ENCODE measurements at places on chromosomes 2 and 18.
A peak's percentile ranks its signal among the peaks of the same experiment; 100 is the strongest.

- peak; percentile 52 for DNase-seq
Observed at GRCh38 chr2:46876741-46877384, 38.7 kb downstream of the MCFD2 start.

DNA sequence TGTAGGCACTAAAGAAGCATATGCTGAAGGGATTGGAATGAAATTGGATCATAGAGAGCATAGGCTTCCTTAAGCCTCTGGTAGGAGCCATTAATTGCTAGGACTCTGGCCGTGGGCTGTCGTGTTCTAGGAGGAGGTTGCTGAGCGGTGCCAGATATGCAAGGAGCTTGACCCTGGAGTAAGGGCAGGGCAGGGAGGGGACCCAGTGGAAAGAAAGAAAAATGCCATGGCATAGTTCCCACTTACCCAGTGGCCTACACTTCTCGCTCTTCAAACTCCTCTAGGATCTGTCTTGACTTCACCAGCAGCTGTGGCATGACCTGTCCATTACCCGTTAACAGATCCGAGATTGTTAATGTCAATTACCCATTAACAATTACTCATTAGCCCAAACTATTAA is 53.1 kb downstream of the NEURL3 start:
- DNase-seq: no peak

DNA sequence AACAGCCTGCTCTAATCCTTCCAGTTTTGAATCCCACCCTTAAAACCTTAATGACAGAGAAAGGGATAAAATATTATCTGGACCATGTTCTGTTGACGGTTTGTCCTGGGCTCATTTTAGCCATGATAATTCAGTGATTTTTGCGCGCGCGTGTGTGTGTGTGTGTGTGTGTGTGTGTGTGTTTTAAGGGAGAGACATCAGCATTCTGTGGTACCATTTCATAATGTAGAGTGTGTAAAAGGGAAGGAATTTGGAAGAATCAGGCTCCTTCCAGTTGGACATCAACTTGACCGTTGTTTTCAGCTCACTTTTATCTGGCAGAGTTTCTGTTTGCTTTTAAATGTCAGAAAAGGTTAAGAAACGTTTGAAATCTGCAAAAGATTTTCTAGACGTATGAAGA is 535.5 kb downstream of the TNS1 start:
- no peak for DNase-seq

- DNase-seq: no peak
Observed at GRCh38 chr18:52343731-52344340, 3.8 kb downstream of the DCC start.

DNA sequence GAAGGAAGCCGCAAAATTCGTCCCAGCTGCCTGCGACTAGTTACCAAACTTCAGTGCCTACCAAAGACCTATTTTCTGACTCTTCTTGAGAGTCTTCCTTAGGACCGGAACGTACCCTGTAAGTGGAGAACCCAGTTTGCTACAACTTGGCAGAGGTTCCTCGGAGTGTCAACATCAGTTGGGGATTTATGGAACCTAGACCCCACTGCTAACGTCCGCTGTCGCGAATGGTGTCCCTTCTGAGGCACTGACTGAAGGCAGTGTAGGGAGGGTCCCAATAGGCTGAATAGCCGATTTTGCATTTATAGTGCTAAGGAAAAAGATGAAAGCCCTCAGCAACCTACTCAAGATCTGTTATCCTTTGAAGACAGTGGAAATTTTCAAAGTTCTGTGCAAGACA is 568 bp upstream of the STK17B start:
- DNase-seq: no peak

GRCh38 chr2:147603876-147604275 is 241.0 kb upstream of the ACVR2A start:
- no peak for DNase-seq

DNA sequence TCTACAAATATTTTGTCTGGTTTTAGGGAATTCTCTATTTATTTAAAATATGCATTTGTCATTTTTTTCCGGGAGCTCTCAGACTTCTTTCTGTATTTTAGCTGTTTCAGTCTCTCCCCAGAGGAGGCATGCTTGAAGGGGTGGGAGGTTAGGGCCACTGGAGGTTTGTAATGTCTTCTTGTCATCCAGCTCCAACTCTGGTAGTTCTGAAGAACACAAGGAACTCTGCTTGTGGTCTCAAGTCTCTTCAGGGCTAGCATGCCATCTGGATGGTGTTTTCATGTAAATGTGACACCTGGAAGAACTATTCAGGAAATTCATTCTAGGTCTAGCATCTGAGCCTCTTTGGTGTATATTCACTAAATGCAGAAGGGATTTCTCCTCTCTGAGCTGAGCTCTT is 518.4 kb upstream of the DCC start:
- DNase-seq: no peak

DNA sequence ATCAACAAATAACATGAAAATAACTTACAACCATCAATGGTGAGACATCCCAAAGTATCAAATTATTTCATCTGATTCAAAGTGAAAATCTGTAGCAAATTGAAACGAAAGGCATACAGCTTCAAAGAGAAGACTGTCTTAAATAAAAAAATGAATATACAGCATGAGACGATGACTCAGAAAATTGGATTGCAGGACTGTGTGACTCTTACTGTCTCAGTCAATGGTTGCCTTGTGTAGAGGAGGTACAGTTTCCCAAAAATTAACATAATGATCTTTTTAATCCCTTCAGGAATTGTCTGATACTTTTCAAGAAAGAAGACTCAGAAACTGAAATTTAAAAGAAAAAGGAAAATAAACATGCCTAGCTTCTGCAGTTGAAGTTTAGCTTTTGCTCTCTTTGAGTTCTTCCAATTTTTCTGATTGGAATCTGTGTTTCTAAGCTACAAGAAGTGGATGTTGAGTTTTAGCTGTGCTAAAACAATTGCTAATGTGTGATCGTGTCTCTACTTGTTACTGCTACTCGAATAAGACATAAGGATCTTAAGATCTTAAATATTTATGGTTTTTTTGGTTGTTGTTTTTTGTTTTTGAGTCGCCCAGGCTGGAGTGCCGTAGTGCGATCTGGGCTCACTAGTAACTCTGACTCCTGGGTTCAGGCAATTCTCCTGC is 41.1 kb upstream of the EPB41L3 start:
- DNase-seq: peak; percentile 81

DNA sequence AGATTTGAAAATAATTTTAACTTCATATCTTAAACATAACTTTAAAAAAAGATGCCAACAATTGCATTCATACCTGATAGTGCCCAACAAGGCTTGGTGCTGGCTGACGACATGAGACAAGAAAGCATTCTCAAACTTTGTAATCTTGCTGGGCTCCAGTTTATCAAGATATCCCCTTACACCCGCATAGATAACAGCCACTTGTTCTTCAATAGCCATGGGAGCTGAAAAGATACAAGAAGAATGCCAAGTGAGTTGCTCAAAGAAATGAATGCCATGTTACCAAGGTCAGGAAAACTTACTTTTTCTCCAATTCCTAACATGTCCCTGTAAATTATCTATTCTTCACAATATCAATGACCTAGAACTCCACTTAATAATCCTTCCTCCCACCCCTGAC is 12.4 kb upstream of the PSTPIP2 start:
- no peak for DNase-seq

GRCh38 chr2:103167599-103167998 is 405.8 kb downstream of the TMEM182 start:
- no peak for DNase-seq

DNA sequence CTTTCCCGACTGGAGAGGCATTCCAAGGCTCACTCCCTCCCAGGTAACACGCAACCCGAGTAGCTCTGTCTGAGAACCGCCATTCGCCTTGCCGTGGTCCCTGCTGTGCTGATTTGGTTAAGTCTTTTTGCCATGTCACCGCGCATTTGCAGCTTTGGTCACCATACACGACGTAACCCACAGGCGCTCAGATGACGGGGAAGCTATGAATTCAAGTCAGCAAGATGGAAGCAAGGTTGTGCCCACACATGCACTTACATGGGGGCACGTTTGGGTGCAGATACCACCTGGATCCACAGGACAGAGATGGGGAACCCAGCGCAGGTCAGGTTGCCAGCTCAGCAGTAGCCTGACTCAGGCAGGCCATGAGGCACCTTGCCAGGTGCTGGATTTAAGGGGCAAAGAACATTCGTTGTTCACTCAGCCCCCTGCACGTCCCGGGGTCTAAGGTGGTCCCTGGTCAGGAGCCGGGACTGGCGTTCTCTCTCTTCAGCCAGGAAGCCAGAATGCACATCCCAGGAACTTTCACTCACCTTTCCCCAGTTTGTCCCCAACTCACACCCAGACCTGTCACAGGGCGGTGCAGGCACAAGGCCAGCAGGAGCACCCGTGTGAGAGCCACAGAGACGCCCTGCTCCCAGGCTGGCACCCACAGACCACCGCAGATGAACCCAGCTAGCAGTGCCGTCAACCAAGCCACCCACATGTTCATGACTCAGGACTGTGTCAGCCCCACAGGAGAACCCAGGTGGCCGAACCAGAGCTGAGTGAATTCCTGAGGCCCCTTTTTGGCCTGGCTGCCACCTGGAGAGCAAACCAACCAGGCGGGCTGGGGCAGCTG is 19.9 kb downstream of the SNED1 start:
- DNase-seq: no peak

DNA sequence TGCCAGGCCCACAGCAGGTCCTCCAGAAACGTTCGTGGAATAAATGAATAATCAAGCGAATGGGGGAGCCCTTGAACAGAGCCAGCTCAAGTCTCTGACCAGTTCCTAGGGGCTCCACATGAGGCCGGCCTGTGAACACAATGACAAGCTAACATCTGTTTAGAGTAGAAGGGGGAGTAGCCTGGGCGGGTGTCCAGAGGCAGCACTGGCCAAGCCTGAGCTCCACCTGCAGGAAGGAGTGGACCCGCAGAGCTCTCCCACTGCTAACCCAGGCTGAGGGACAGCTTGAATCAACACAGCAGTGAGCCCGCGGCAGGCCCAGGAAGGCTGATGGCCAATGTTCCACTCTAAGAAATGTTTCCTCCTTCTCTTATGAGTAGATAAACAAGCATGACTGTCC is 234.8 kb upstream of the RAB6C start:
- DNase-seq: no peak

DNA sequence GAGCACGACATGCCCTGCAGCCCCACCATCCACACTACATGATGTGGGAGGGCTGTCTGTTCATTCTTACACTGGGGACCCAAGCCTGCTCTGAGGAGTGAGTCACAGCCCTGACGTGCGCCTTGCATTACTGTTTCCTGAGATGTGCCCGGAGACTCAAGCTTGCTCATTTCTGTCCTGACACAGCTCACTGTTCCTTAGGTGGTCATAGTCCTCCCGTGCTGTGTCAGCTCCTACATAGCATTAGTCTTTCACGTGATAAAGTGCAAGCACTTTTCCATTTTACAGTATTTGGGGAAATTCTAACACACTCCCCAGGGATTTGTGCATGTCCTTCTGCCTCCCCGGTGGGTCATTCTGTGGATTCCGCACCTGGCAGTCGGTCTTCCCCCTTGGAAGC is 46.2 kb upstream of the TRIM43B start:
- no peak for DNase-seq

DNA sequence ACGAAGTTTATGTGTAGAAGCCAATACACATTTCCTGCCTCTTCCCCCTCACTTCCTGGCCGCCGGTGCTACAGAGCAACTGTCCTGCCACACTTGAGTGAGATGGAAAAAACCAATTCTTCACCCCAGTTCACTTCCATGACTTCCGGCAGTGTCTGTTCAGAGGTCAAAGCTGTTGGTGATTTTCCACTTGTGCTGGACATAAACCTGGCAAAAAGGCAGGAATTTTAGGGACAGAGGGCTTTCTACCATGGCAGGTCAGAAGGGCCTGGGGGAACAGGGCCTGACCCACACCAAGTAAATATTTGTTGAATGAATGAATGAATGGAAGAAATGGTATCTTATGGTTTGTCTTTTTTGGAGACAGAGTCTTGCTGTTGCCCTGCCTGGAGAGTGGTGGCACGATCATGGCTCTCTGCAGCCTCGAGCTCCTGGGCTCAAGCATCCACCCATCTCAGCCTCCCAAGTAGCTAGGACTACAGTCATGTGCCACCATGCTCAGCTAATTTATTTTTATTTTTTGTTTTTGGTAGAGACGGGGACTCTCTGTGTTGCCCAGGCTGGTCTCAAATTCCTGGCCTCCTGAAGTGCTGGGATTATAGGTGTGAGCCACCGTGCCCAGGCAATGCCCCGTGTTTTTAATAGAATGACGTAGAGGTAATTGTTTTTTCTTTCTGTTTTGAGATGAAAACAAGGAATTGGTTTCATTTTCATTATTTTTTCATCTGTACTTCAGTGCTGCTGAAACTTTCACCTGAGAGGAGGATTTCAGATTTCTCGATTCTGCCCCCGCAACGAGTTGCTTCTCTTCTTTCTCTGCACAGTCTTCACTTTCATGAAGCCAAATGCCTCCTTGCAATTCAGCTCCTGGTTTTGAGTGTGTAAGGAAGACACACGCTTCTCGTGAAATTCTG is 48.0 kb upstream of the LPIN2 start:
- DNase-seq: no peak

- DNase-seq: no peak
Observed at GRCh38 chr2:3737128-3737527, 33.8 kb downstream of the DCDC2C start.

- DNase-seq: no peak
Observed at GRCh38 chr2:45497355-45497754, 113.7 kb downstream of the SRBD1 start.

GRCh38 chr2:230694241-230694640 is 18.4 kb upstream of the CAB39 start:
- no peak for DNase-seq

- no peak for DNase-seq
Observed at GRCh38 chr18:22456547-22456946, 38.8 kb upstream of the CTAGE1 start.

DNA sequence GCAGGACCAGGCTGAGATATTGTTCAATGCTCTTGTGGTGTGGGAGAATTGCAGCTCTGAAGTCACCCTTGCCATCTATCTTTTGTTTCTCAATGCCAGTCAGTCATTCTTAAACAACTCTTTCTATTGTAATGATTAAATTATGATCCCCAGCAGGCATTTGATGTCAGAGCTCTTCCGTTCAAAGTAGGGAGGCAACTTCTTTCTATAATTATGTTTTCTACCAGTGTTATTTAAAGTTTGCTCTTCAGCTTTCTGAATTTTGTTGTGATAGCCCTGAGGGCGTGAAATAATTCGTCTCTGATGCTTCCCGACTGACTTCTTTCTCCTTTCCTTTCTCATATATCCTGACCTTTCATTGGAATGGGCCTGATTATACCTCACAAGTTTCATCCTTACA is 161.4 kb upstream of the KLHL14 start:
- no peak for DNase-seq

- no peak for DNase-seq
Observed at GRCh38 chr2:232111551-232111950, 150.0 kb downstream of the DIS3L2 start.

GRCh38 chr2:167438206-167438605 is 549.9 kb downstream of the XIRP2 start:
- DNase-seq: no peak

- peak; percentile 44 for DNase-seq
Observed at GRCh38 chr2:237692601-237693290, 65.4 kb downstream of the LRRFIP1 start.

DNA sequence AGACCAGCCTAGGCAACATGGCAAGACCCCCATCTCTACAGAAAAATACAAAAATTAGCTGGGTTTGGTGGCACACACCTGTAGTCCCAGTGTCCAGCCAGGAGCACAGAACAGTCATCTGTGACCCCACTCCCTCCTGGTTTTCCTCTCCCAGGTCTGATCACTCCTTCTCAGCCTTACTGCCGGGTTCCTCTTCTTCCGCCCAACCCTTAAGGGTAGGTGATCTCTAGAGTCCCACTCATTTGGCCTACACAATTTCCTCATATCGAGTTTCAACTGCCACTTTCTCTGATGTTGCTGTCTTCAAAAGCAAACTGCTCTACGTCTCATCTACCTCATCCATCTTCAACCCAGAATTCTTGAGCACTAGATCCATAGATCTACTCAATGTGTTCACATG is 13.4 kb upstream of the MAT2A start:
- DNase-seq: no peak

GRCh38 chr2:235433860-235434259 is 60.0 kb upstream of the AGAP1 start:
- DNase-seq: no peak
